ENCODE measurements at places on chromosomes 2 and 18.

DNA sequence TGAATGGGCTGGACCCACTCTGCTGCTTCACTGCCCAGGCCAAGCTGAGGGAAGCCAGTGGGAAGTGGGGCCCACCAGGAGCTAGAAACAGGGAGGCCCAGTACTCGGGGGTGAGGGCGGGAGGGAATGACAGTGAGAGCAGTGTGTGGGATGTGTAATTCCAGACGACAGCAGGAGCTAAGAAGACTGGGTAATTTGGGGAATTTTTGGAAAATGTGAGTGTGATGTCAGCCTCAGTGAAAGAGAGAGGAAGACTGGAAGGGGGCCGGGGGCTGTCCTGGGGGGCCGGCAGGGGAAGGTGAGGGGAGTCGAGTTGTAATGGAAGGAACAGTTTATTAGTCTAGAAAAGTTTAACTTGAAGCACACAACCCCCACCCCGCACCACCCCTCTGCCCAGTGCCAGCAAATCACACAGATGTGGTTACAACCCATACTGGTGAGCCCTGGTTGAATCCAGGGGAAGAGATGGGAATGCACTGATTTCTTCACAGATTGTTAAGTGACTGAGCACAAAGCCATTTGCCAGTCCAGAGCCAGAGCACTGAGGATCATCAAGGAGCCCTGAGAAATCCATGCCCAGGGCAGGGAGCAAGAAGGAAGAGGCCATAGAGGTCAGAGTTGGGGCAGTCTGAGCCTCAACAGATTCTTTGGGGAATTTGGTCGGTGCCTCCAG lies 76.7 kb upstream of the PKDCC start:
- no peak for DNase-seq

GRCh38 chr18:40249390-40250080 lies 1705.5 kb upstream of the PIK3C3 start:
- no peak for DNase-seq

DNA sequence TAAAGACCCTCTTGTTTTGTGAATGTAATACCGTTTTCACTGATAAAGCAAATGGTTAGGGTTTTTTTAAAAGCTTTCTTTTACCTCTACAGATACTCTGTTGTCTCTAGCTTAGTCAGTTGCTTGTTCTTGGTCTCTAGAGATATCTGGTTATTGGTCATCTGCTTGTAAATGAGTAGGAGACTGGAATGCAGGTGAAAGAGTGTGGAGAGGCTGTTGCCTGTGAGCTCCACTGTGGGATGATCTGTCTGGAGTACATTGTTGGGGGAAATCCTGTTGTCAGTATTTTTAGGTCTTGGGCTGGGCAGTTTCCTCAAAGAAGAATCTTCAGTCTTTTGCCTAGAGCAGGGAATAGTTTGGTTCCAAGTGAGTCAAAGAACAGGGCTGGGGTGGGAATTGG lies 67.7 kb downstream of the SMCHD1 start:
- no peak for DNase-seq

DNA sequence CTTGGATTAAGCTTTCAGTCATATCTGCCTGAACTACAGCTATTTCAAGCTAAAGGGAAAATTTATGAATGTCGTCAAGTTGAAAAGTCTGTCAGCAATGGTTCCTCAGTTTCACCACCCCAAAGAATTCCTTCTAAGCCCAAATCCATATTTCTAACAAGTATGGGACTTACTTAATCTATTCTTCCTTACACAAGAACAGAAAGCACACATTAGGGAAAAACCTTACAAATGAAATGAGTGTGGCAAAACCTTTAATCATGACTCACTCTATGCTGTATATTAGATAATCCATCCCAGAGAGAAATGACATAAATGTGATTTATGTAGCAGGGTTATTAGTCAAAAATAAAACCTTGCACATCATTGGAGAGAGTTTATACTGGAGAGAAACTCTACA lies 78.9 kb downstream of the RAB31 start:
- no peak for DNase-seq

GRCh38 chr2:199147216-199147615 lies 310.5 kb downstream of the SATB2 start:
- DNase-seq, result peak; percentile 79

- DNase-seq, result no peak
Measured at GRCh38 chr2:28329184-28329583, 63.5 kb upstream of the FOSL2 start.

DNA sequence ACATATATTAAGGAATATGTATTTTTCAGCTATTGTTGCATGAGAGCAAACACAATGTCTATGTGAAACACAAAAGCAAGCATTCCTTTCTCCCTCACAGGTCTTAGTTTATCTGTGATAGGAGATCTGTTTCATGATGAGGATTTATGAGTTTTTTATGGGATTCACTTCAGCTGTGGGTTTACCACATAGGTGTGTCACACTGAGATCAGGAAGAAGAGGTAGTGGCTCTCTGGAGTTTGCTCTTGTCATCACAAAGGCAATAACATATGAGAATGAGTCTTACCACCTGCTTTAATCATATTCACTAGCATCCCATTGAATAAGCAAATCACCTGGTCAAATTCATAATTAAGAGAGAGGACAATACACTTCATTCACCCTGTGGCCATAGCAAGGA lies 960.3 kb upstream of the SLC39A10 start:
- DNase-seq, result no peak

DNA sequence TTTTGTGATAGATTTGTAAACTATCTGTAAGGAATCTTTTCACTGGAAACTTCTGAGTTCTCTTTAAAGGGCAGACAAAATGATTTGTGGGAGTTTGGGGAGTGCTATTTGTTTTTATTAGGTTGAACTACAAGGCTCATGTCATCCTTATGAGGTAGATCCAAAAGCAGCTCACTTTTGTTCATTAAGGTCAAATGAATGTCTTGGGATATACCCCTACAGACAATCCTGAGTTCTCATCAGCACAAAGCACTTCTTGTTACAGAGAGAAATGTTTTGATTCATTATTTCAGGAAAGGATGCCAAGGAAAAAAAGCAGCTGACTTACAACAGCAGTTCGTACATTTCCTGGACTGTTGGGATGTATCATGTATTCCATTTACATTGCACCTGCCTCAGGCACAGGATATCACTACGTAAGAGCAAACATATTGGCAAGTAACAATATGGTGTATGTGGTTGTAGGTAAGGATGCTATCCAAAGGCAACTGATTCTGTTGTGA lies 68.9 kb downstream of the DCC start:
- no peak for DNase-seq

GRCh38 chr2:68251187-68251854 lies 1.0 kb downstream of the PPP3R1 start:
- DNase-seq, result peak; percentile 78

GRCh38 chr2:149612122-149612521 lies 24.5 kb upstream of the MMADHC start:
- no peak for DNase-seq

GRCh38 chr2:75099521-75099922 lies 99.8 kb downstream of the TACR1 start:
- DNase-seq, result peak; percentile 27

DNA sequence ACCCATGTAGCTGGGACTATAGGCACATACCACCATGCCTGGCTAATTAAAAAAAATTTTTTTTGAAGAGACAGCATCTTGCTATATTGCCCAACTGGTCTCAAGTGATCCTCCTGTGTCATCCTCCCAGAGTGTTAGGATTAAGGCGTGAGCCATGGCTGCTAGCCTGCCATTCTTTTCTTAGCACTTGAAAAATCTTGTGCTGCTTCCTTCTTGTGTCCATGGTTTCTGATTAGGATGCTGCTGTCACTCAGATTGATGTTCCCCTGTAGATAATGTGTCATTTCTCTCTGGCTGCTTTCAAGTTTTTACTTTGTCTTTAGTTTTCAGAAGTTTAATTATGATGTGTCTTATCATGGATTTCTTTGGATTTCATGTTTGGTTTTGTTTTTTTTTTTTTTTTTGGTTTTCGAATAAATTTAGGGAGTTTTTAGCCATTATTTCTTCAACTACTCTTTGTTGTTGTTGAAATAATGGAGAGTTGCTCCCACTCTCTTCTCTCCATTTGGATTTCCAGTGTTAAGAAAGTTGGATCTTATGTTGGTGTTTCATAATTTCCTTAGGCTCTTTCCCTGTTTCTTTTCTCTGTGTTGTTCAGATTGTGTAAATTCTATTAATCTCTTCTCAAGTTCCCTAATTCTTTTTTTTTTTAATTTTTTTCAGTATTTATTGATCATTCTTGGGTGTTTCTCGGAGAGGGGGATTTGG lies 2.5 kb downstream of the ATP9B start:
- no peak for DNase-seq

GRCh38 chr18:8238507-8238906 lies 370.7 kb upstream of the RAB12 start:
- DNase-seq, result no peak

DNA sequence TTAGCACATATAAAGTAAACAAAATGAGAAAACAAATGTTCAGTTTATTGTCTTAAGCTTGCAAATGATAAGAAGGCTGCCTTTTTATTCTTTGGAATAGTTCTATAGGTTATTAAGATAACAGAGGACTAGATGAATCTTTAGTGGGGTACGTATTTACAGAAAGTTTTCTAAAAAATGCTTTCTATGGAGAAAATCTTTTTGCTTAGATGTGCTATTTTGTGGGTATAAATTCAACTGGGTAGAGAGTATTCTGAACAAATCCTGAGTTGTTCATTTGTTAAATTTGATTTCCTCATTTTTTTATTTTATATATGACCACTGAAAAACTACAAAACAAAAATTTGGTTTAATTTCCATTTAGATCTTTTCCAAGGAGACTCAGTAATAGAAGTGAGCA lies 566.9 kb downstream of the PLCL1 start:
- DNase-seq, result no peak

DNA sequence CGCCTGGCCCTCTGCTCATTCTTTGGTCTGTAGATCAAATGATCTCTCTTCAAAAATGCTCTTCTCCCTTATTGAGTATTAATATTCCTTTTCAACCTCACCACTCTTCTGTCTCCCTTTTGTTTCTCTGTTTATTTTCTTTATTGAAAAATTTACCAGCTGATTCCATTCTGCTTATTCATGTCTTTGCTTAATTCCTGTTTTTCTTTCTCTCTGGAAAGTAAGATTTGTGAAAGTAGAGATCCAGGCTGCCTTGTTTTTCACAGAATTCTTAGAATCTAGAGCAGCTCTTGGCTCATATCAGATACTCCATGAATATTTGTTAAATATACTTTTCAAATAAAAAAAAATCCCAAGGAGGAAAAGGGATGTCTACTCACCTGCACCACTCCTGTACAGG lies 157.0 kb downstream of the DOCK10 start:
- DNase-seq, result no peak

DNA sequence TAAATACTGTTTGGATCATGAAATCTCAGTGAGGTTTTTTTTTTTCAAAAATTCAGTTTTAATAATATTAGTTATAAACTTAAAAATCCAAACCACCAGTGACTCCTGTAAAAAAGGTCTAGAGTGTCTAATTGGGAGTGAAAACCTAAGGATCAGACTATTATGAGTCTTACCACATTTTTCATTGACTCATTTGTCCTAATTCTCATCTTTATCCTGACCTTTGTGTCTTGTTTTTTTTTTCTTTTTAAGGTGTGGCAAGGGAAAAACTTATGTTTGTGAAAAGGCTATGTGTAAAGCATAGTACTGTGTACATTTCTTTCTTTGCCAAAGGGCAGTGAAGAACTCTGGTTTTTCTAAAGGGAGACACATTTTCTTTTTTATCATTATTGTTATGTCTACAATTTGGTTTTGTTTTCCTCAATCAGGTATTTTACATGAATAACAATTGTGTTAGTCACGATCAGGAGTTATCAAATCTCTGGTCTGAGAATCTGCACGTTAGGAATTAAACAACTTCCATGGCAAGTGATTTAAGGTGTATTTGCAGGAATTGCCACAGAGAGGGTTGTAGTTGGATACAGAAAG lies 52.6 kb downstream of the RHBDD1 start:
- no peak for DNase-seq

DNA sequence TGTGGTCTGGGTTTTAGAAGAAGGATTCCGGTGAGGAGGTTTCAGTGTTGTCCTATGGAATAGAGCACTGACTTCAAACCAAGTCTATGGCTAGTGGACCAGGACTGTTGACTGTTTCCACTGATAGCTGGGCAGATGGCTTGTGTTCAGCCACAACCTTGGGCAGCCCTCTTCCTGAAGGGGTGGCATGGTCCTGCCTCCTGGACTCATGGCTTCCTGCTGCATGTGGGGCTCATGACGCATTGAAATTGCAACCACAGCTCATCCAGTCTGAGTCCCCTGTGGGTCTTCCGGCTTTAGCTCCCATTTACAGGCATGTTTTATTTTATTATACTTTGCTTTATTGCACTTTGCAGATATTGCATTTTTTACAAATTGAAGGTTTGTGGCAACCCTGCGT lies 105.0 kb downstream of the B3GNT2 start:
- no peak for DNase-seq

DNA sequence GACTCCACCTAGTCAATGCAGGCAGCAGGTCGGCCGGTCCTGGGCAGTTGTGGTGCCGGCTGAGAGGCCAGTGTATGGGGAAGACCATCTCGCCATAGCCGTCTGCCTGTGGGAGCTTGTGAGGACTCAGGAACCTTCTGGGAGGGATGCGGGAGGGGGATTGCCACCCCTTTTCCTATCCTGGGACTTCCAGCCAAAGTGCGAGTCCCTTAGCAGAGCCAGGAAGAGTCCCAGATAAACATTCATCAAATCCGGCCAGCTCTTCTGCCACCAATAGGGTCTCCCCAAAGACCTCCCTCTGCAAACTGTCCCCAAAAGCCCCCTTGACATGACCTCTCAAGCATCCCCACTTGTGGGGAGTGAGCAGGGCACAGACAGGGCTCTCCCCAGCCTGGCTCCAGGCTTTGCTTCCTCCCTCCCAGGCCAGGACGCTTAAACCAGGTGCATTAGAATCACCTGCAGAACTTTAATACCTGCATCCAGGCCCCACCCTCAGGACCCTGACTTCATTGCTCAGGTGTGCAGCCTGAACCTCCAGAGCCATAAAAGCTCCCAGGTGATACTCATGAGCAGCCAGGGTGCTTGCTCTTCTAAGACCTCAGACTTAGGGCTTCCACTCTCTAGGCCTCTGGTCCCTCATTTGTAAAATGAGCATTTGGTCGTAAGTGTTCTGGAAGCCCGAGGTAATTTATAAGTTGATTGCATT lies 159.3 kb downstream of the CAPN13 start:
- DNase-seq, result no peak

DNA sequence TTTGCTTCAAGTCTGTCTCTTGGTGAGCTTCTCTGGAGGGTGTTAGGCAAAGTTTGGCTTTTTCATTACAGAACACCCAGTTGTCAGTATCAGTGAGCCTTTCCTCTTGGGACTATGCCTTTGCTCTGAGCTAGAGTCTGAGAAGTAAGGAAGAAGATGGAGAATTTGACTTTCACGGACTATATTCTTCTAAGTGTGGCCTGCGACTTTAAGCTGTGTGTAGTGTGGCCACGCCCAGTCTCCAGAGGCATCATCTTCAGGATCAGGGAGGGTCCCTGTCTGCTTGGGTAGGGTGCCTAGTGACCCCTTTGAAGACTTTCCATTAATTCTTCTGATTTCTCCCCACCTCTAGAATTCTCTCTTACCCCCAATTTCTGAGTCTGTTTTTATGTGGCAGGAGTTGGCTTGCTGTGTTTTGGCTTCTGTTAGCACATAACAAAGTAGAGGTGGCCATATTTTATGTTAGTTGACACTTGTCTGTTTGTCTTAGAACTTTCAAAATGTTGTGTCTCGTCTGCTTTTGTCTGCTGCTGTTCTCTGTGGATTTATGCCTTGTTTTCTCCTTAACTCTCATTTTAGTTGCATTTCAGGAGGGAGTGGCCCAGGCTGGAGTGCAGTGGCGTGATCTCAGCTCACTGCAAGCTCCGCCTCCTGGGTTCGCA lies 8.6 kb downstream of the PLEKHB2 start:
- DNase-seq, result no peak
